NT2/D1 (cell line): ENCODE measurements at places on chromosomes 12 and 14.

DNA sequence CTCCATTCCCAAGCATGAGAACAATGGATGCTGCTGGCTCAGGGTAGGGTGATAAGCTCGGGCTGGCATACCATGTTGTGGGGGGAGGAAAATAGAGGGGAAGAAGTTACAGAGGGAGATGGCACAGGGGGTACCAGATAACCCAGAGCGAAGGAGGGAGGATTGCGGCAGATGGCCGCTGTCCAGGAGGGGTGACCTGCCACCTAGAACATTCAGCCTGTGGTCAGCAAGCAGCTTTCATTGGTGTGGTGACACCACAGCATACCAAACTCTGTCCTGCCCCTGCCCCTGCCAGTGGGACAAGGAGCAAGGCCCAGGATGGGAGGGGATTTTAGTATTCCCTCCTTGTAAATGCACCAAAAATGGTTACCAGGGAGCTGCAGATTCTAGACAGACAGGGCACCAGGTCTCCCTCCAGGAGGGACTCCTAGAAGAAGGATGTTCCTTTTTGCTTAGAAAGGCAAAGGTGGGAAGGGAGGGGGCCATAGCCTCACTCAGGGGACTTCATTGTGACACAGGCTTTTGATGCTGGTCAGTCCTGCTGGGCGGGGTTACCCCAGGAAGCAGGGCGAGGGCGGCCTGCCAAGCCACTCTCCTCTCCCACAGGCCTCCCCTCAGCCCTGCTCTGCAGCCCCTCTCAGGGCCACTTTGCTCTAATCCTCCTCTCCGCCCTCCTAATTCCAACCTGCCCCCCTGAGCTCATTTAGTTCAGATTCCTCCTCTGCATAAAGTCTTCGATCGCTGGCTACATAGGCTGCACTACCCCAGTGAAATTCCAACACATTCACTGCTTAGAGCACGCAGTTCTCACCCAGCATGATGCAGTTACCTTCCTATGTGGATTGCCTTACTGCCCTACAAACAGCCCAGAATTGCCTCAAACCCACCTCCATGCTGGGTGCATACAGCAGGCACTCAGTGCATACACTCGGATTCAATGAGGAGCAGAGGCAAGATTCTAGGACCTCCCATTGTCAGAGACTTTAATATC is 36.0 kb upstream of the PLEKHG6 start:
- no peak for DNase-seq

DNA sequence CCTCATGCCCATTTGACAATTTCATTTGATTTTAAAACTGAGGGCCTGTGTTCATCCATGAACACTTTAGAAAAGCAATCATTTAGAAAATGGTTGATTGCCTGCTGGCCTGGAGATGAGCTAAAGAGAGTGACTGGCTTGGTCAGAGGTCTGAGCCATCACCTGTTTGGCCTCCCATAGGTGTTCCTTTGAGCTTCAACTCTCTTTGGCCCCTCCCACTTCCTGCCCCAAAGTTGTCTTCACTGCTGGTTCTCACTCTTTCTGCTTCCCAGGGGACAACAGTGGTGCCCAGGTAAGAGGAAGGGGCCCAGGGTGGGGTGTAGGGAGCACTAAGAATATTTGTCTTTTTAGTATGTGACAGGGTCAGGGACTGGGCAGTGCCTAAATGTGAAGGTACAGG is 4.9 kb upstream of the TCP11L2 start:
- DNase-seq, result no peak

GRCh38 chr14:30884901-30885300 is 10.5 kb downstream of the COCH start:
- no peak for DNase-seq

GRCh38 chr14:56005191-56006053 is 112.8 kb upstream of the PELI2 start:
- no peak for DNase-seq

GRCh38 chr12:122166422-122167349 is 7.3 kb downstream of the IL31 start:
- no peak for DNase-seq

DNA sequence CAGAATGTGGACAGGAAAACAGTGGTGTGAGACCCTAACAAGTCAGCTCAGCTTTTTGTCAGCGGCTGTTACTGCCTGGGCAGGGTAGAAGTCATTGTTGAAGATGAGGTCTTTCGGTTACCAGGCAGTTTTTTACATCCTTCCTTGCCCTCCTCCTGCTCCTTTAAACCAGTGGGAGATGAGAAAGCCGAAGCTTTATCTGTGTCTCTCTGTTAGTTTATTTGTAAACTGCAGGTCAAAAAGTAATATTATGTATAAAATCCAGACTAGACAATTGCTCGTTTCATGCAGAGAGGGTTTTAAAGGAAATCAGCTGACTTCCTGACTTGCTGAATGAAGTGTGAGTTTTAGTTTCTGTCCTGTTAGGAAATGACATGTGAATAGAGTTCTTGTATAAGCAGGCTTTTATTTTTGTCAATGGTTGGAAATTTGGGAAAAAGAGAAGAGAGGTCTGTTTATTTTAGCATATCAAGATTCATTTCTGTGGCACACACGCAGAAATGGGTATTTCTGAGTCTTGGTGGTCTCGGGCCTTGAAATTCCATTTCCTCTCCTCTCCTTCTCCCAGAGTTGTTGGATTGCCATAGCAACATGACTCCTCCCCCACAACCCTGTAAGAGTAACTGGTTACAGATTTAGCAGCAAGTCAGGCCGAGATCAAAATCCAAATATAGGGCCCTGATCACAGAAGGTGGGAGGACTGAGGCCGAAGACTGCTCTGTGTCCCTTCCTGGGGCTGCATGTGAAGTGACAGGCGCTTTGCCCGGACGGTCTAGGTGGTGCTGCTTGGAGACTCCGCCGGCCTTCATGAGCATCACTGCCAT is 60.8 kb downstream of the SAMD4A start:
- no peak for DNase-seq

GRCh38 chr12:5723071-5723470 is 222.0 kb downstream of the ANO2 start:
- no peak for DNase-seq

- no peak for DNase-seq
Measured at GRCh38 chr12:51549637-51550036, 41.4 kb upstream of the SCN8A start.

GRCh38 chr14:96792003-96792402 is 5.2 kb upstream of the VRK1 start:
- DNase-seq, result no peak

GRCh38 chr14:105053996-105054395 is 11.2 kb downstream of the GPR132 start:
- DNase-seq, result no peak

GRCh38 chr12:31018790-31019505 is 54.7 kb upstream of the DDX11 start:
- no peak for DNase-seq

- DNase-seq, result no peak
Measured at GRCh38 chr12:94609917-94610443, 40.4 kb downstream of the TMCC3 start.

- no peak for DNase-seq
Measured at GRCh38 chr12:59980476-59980875, 384.6 kb downstream of the SLC16A7 start.

- no peak for DNase-seq
Measured at GRCh38 chr14:99063620-99064225, 208.3 kb downstream of the BCL11B start.

GRCh38 chr14:34980337-34980900 is 2.4 kb upstream of the SRP54 start:
- DNase-seq, result no peak

DNA sequence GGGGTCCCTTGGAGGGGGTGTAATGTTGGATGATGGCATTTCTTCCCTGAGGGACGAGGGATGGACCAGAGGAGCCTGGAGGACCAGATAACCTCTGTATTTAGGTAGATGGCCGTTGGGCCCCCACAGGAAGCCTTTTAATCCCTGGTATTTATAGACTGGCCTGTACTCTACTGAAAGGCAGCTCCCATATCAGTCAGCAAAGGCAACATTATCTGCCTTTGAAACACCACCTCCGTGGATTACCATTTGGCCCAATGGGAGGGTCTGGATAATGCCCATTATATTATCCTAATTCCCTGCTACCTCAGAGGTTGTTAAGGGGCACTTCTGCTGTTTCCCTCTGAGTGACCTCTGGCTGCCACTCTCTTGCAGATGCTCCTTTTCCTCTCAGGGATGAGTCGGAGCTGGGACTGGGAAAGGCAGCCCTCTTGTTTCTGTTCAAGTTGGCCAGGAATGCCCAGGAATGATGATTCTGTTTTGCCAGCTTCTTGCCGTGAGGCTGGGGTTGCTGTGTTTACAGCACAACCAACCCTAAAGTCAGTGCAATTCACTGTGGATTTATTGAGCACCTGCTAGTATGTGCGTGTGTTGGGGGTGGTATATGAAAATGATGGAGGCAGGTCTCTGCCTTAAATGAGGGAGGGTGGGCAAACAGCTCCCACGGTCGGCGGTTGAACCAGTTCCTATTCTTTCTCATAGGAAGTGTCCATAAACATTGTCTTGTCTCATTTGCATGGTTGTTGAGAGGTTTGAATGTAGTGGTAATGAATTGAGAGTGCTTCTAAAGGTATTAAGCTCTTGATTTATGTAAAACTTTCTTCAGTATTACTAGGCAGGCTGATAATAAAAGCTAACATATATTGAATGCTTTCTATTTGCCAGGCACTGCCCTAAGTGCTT is 18.1 kb downstream of the SUSD6 start:
- DNase-seq, result no peak

DNA sequence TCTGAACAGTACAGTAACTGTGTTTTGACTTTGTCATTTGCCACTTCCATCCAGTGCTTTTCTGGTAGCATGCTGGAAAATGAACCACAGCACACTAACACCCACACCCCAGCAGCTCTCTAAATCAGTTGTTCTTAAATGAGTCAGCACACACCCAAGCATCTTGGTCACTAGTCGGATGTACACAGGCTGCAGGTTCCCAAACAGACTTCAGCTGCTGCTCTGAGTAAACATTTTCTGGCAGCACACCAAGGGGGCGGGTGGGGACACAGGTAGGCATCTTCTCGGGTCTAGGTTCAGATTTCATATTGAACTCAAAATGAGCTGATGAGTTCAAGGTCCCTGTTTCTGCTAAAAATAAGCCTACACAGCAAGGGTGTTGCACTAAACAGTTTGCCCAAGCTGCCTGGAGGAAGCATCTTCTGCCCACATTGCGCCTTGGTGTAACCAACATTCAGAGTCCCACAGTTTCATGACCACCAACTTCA is 39.8 kb downstream of the IFNG start:
- no peak for DNase-seq

DNA sequence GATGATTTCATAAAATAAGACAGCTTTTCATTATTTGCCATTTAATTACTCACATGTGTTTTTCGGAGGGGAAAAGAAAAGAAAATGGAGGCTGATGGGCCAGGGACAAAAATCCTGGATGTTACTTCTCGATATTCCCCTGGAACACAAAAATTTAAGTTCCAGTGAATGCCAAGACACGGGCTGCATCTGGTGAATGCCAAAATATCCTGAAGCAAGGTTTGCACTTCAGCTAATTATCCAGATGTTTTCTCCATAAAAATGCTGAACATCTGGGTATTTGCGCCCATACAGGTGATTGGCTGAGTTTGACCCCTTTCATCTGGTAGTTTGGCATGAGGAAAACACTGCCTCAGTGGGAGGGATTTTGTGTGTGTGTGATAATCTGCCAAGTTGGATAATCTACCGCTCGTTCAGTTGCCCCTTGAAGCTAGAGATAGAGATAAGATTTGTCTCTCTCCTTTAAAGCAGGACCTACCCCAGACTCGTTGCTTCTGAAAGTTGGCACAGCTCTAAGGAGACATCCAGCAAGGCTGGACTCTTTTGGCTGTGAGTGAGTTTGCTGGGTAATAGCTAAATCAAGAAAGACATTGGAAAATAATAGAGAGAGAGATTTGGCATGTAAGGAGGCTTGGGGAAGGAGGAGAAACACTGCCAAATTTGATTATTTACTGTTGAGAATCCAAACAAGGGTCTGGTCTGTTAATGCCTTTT is 390.0 kb downstream of the EGLN3 start:
- no peak for DNase-seq

DNA sequence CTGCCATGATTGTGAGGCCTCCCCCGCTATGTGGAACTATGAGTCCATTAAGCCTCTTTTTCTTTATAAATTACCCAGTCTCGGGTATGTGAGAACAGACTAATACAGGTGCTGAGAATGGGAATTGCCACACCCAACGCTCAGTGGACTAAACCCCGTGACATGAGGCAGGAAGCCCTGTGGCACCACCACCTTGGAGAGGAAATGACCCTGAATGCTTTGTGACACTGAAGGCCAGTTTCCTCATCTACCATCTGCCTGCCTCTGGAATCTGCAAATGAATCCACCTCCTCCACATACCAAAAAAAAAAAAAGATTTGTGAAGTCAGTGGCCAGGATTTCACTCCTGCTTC is 41.6 kb downstream of the NT5DC3 start:
- DNase-seq, result no peak

- no peak for DNase-seq
Measured at GRCh38 chr12:106074706-106075392, 63.9 kb downstream of the NUAK1 start.

DNA sequence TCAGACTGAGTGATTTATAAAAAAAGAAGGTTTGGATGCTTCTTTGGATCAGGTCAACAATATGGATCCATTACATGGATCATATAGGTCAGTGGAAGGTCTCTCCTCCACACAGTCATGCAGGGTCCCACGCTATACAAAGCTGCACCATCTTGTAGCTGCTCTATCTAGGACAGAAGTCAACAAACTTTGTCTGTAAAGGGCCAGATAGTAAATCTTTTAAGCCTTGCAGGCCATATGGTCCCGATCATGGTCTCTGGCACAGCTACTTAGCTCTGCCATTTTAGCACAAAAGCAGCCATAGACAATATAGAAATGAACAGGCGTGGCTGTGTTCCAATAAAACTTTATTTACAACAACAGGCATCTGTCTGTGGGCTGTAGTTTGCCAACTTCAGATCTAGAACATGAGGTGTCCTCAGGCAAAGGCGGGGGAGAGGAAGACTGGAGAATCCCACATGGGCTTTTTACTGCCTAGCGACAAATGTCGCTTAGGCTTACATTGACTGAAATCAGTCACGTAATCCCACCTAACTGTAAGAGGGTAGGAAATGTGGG is 36.7 kb downstream of the TMEM233 start:
- DNase-seq, result no peak

GRCh38 chr12:131196220-131196619 is 242.5 kb downstream of the ADGRD1 start:
- DNase-seq, result no peak

- no peak for DNase-seq
Measured at GRCh38 chr14:73465823-73466532, 7.6 kb upstream of the NUMB start.

- no peak for DNase-seq
Measured at GRCh38 chr14:34554540-34555250, 15.2 kb upstream of the EAPP start.

- DNase-seq, result no peak
Measured at GRCh38 chr14:94377866-94378470, 10.4 kb downstream of the SERPINA1 start.
